ENCODE measurements at places on chromosomes 4 and X. TPM values are rescaled to one million over a fixed set of nuclear protein-coding genes. Genes with fewer than 3 reads are reported as not detected.

GRCh38 chr4:55561889-55562288, 15.2 kb upstream of the CLOCK start:
- H3K27me3 ChIP-seq = peaks cover 9% of the 10 kb centered on the region
- no peaks in the 10 kb centered on the region for H3K36me3 ChIP-seq
- no peak overlapping the region for H3K4me3 ChIP-seq
- H3K27ac ChIP-seq = no peak overlapping the region
- no peaks in the 10 kb centered on the region for H3K4me1 ChIP-seq

Gene SNX12
- 55.2 TPM for polyA plus RNA-seq

DNA sequence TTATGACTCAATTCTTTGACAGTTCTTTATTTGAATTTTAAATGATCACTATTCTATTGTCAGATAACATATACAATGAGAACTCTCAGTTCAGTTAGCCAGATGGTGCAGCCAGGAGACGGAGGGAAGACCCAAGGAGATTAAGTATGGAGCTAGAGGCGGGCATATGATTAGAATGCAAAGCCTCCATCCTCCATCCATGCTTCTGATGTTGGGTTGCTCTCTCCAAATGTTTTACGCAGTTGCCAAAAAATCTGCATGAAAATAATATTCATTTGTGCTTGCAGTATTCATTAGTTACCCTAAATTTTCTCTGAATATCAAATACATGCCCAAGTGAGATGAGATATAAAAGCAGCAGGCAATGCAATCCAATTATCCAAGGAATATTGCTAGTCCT, 874.8 kb downstream of the C4orf33 start:
- H3K27me3 ChIP-seq = no peaks in the 10 kb centered on the region
- no peak for DNase-seq
- no peak overlapping the region for H3K27ac ChIP-seq
- H3K36me3 ChIP-seq = no peaks in the 10 kb centered on the region
- H3K4me3 ChIP-seq = no peak overlapping the region

DNA sequence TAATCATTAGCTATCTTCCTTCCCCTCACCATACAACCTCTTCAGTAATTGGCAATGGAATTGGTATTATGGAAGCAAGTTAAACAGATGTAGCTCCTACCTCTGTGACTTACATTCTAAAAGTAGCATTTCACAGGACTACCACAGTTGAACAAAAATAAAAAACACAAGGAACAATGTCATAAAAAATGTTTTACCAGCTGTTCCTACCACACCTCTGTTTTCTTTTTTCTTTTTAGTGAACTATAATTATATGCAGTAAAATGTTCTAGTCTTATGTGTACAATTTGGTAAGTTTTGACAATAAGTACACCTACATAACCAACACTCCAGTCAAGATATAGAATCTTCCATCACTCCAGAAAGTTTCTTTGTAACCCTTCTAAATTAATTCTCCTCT, 54.1 kb upstream of the GEMIN8 start:
- peaks cover 3% of the 10 kb centered on the region for H3K27me3 ChIP-seq
- no peaks in the 10 kb centered on the region for H3K36me3 ChIP-seq
- H3K27ac ChIP-seq = no peak overlapping the region

DNA sequence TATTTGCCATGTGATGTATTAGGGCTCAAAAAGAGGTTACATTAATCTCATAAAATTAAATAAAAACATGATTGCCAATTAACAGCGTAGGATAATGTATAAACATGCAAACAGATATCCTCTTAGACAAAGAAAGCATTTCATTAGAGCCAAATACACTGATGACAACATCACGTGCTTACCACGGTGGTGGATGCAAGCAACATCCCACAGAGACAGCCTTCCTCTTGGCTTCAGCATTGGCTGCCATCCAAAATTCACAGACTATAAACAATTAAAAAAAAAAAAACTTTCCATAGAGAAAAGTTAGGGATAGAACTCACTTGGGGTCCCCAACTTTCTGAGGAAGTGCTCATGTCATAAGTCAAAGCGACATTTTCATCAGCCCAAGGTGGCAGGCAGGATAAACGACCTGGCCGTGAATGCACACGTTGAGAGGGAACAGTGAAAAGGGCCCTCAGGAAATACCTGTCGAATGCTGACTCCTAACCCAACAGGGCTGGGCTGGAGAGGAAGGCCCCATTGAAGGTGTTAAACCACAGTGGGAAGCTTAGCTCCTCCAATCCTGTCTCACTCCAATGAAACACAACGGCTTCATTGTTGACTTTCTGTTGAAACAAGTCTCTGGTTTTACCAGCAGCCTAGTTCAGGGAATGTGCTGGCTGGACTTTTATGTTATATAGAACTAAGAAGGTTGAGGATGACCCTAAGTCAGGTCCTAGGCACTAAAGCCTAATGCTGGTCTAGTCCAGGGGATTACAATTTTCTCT, 48.4 kb downstream of the IDS start:
- no peak overlapping the region for H3K4me3 ChIP-seq
- no peaks in the 10 kb centered on the region for H3K27me3 ChIP-seq
- no peak for DNase-seq
- no peak overlapping the region for H3K27ac ChIP-seq
- no peaks in the 10 kb centered on the region for H3K4me1 ChIP-seq
- H3K36me3 ChIP-seq = no peaks in the 10 kb centered on the region

GRCh38 chr4:7672601-7673000, 237.9 kb upstream of the PSAPL1 start:
- no peak overlapping the region for H3K27ac ChIP-seq
- H3K4me3 ChIP-seq = no peak overlapping the region
- no peak for DNase-seq

DNA sequence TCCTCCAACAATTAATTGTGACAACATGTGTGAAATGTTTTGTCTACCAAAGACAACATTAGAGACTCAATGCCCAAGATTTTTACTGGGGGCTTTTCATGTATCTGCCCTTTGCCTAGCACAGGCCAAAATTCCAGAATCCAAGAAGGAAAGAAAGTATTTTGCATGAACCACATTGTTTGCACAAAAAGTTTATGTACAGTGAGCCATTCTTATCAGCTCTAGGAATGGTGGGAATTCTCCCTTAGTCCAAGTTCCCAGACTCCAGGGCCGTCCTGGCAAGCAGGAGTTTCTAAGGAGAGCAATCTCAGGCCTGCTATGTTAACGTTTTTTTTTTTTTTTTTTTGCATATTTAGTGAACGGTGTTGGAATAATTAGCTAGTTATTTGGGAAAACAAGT, 21.6 kb downstream of the GPRASP1 start:
- H3K27me3 ChIP-seq = no peaks in the 10 kb centered on the region
- peak; percentile 60 for DNase-seq
- no peak overlapping the region for H3K4me3 ChIP-seq
- H3K36me3 ChIP-seq = no peaks in the 10 kb centered on the region
- no peaks in the 10 kb centered on the region for H3K4me1 ChIP-seq

DNA sequence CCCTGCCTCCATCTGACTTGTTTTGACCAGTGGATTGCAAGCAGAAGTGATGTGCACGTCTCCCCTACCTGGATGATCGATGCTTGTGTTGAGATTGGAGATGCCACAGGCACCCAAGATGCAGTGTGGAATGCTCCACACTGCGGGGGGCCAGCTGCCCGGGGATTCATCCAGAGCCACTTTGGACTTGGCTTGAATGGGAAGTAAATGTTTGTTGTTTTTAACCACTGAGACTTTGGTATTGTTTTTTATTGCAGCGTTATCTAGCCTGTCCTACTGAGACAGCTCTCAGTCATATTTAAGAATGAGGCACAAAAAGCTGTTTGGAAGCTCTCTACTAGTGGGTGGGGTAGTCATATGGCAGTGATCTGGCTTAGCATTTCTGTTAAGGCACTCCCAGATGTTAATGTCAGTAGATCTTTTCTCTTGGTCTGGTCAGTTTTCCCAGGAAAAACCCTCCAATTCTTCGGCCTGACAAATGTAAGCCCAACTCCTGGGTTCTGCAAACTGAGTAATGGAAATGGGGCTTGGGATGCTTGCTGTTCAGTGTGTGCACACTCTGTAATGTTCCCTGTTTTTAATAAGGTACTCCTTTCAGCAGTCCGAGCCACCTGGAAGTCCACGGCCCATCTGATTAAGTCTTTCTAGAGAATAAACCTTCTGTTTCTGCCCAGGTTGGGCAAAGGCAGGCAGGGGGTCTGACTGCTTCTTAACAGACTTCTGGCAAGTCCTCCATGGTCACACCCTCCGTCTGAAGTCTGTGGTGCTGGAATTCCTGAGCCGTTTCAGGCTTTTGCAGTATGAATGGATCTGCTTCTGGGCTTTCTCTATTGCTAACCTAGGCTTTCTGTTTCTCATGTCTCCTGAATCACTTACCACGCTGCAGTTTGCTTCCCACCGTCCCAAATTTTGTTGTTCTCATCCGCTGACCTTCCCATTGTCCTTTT, 74.8 kb downstream of the WWC2 start:
- no peaks in the 10 kb centered on the region for H3K36me3 ChIP-seq
- peak; percentile 29 for DNase-seq
- no peak overlapping the region for H3K27ac ChIP-seq
- H3K4me3 ChIP-seq = no peak overlapping the region
- H3K27me3 ChIP-seq = no peaks in the 10 kb centered on the region

DNA sequence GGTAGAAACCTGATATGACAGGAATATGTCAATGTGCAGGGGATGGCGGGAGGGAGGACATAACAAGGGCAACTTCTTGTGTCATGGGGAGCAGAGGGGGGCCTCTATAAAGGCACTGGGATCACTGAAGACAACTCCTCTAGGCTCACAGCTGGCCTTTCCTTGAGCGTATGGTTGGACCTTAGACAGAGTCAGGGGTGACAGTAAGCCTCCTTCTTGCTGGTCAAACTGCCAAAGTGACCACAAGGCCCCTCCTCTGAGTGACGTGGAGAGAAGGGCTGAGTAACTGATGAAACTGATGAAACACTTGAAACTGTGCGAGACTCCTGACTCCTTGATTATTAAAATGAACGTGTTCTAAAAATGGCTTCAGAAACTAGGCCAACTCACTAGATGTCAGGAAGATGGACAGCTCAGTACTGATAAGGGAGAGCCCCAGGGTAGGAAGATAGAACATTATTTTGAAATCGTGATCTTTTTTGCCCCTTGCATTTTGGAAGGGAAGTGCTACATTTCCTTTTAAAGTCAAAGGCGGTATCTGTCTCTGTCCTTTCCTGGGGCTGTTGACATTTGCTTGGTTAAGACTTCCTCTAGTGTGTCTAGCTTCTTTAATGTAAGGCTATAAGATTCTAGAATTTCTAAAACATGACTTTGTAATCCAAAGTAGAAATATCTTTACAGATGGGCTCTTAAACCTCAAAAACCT, 1.6 kb downstream of the RAB33A start:
- peak overlapping the region; percentile 50 for H3K27ac ChIP-seq
- H3K27me3 ChIP-seq = peaks cover 2% of the 10 kb centered on the region
- H3K4me1 ChIP-seq = peaks cover 7% of the 10 kb centered on the region
- DNase-seq = peak; percentile 91
- H3K36me3 ChIP-seq = no peaks in the 10 kb centered on the region

Gene FAM47E
- not detected for polyA plus RNA-seq

Gene SSX3
- polyA plus RNA-seq = not detected

DNA sequence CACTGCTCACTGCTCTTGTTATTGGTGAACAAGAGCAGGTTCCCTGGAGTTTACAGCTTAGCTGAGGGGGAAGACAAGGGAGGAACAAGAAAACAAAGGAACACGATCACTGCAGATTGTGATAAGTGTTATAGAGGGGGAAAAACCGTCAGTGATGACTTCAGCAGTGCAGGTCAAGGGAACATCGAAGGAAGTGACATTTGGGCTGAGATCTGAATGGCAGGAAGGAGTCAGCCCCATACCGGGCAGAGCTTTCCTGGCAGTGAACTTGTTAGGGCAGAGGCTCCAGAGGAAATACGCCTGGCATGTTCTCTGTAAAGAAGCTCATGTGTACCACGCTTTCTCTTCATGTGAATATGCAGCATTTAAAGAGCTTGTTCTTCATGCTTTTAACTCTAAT, 78.1 kb downstream of the LDB2 start:
- no peaks in the 10 kb centered on the region for H3K27me3 ChIP-seq
- H3K4me3 ChIP-seq = no peak overlapping the region
- DNase-seq = no peak
- no peak overlapping the region for H3K27ac ChIP-seq
- H3K4me1 ChIP-seq = no peaks in the 10 kb centered on the region

Gene TXK
- polyA plus RNA-seq = not detected

GRCh38 chrX:46456125-46456922, 88.9 kb downstream of the ZNF674 start:
- no peaks in the 10 kb centered on the region for H3K27me3 ChIP-seq
- no peak for DNase-seq
- no peaks in the 10 kb centered on the region for H3K4me1 ChIP-seq
- no peak overlapping the region for H3K4me3 ChIP-seq
- no peak overlapping the region for H3K27ac ChIP-seq

- H3K27ac ChIP-seq = no peak overlapping the region
- no peak for DNase-seq
- peaks cover 23% of the 10 kb centered on the region for H3K27me3 ChIP-seq
- no peaks in the 10 kb centered on the region for H3K4me1 ChIP-seq
These were observed 23.1 kb upstream of the MECP2 start for GRCh38 chrX:154120567-154120966.

DNA sequence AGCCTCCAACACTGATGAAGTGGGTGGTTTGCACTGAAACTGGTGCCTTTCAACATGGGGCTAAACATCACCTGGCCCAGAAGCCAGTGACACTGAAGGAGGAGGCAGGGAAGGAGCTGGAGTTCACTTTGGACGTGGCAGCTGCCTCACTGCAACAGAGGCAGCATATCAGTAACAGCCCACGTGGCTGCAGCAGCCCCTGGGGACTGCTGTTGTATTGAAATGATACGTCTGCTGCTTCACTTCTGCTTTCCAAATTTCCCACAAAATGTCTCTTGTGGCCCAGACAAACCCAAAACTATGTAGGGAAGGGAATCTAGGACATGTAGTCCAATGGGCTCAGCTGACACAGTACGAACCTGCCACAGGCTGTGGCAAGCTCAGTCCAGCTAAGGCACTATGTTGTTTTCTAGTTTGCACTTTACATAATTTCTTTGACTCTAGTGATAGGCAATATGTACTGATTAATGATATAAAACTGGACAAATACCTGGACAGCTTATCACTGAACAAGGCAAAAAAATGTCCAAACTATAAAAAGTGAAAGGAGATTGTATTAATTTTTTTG, 84.7 kb upstream of the RAPGEF2 start:
- no peak overlapping the region for H3K27ac ChIP-seq
- no peaks in the 10 kb centered on the region for H3K36me3 ChIP-seq
- no peak for DNase-seq
- H3K4me1 ChIP-seq = peaks cover 2% of the 10 kb centered on the region
